ENCODE measurements at places on chromosomes 4 and X.

- no peak for DNase-seq
These were observed 42.1 kb upstream of the UGT2B10 start for GRCh38 chr4:68773699-68774098.

GRCh38 chrX:40459571-40460158 is 121.1 kb upstream of the ATP6AP2 start:
- no peak for DNase-seq

- no peak for DNase-seq
These were observed 17.2 kb downstream of the FLNA start for GRCh38 chrX:154357205-154357604.

GRCh38 chr4:98517218-98518021 is 141.0 kb downstream of the TSPAN5 start:
- no peak for DNase-seq

- DNase-seq: no peak
These were observed 1.9 kb downstream of the FAM199X start for GRCh38 chrX:104168127-104168526.

GRCh38 chr4:169741569-169741968 is 16.2 kb downstream of the HPF1 start:
- no peak for DNase-seq

DNA sequence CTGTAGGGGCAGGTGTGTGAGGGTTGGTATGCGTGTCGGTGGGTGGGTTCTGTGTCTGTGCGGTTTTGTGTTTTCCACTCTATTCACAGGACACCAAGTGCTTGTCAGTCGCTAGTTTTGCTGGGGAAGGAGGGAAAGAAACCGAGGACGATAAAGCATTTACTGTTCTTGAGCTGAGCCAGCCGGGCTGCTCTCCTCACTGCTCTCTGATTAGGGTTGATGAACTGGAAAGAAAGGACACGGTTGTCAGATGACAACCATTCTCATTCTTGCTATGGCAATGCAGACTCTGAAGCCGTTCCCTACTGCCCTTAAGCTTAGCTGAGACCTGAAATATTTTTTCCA is 832 bp downstream of the EGFL6 start:
- DNase-seq: no peak

DNA sequence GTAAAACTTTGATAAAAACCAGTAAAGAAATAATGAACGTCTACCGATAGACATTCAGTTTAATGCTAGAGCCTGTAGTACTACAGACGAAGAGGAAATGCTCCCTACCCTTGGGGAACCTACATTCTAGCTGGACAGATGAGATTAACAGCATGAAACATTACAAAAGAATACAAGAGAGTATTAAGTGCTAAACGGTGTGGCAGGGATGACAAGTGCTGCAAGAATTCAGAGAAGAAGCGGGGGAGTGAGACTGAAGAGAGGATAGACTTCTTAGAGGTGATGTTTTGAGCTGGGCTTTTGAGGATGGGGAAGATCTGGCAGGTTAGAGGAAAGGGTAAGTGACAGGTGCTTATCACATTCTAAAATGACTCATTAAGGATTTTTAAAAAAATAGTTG is 52.6 kb upstream of the ESX1 start:
- no peak for DNase-seq

DNA sequence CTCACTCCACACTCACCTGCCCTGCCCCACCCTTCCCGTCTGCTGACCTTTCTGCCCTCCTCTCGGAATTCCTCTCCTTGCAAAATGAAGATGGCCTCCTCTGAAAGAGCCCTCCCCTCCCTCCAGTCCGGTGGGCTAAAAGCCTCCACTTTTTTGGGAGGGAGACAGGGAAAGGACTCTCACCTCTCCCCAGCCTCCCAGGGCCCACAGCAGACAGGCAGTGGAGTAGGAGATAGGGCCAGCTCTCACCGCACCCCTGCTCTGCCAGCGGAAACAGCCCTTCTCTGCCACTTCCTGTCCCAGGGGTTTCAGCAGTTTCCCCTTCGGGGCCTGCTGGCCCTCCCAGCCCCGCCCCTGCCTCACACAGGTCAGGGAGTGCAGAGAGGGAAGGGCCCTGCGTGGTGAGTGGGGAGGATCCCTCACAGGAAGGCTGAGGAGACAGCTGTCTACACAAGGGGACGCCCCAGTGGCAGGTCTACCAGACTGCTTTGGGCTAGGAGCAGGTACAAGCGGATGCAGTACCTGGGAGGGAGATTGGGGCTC is 18.2 kb downstream of the ELF4 start:
- DNase-seq: no peak

Data from chondrocyte (in vitro differentiated cells).